ENCODE measurements at places on chromosomes 4 and X.

DNA sequence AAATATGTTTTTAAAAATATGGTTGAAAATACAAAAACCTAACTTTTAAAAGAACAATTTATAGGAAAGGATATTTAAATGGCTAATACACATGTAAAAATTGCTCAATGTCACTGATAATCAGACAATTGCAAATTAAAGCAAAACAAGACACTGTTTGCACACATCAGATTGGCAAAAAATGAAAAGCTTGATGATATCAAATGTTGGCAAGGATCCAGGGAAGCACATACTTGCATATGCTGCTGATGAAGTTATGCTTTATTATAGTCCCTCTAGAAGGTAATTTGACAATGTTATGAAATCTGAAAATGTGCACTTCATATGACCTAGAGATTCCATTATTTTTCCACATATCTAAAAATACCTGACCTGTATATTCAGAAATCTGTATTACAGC is 45.7 kb upstream of the EPGN start:
- no peak for DNase-seq

DNA sequence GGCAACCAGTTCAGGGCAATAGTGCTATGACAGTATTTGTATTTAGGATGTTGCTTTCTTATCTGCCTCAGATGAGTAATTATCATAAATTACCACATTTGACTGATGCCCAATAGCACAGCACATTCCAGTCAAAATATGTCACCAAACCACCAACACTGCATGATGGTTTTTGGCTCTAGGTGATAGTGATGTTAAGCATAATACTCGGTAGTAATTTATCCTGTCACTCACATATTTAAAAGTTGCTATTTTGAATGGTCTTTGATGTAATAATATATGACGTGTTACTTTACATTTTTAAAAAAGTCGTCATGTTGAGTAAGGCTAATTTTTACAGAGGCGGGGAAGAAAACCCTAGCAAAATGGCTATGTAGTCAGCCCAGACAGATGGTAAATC is 42.5 kb downstream of the UNC5C start:
- DNase-seq = no peak

DNA sequence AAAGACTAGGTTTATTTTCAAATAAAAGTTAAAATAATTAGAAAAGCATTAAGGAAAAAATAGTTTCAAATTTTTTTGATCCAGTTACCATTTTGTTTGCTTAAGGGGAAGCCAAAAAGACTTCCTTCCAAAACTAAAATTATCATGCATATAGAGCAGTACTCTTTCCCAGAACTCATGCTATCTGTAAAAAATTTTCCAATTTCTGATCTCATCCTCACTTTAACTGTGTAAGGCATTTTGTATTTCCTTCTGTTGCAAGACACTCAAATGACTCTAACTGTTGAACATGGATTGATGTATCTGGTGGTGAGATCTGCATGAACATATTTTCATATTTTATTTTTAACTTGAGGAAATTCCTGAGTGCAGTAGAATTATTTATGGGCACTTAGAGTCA is 150.1 kb downstream of the ADAM29 start:
- DNase-seq = no peak

DNA sequence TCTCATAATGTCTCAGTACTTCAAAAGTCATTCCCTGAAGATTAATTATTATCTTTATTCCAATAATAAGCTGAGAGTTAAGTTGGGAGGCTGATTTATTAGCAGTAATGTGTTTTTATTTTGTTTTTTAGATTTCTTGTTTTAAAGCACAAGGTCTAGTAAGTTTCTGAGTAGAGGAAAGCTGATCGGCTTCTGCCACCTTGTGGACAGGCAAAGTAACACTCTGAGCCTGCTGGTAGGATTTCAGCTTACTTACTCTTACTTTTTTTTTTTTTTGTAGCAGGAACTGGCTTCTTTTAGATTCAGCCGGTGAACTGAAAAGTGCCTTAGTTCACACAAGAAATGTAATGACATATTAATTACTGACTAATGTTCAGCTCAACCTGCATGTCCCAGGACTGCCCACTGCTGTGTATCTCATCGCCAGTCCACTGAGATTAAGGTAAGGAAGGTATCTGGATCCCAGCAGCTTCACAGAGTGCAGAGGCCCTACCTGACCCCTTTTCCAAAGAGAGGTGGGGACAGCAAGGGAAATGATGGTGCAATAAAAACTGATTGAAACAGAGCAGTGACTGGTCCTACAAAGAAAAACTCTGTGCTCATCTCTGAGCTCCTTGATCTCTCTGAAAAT is 126.5 kb downstream of the ADGRA3 start:
- peak; percentile 58 for DNase-seq

DNA sequence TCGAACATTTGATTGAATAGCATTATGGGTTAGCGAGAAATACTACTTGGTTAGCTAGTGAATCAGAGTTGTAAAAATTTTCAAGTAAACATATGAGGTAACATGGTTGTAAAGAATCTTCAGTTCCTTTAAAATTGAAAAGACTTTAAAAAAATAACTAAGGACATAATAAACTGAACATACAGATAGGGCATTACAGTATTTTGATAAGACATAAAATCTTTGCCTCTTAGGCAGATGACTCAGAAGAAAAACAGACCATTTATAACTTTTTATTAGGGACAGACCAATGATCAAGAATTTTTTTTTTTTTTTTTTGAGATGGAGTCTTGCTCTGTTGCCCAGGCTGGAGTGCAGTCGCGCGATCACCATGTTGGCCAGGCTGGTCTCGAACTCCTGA is 43.1 kb downstream of the PNMA5 start:
- DNase-seq = no peak

DNA sequence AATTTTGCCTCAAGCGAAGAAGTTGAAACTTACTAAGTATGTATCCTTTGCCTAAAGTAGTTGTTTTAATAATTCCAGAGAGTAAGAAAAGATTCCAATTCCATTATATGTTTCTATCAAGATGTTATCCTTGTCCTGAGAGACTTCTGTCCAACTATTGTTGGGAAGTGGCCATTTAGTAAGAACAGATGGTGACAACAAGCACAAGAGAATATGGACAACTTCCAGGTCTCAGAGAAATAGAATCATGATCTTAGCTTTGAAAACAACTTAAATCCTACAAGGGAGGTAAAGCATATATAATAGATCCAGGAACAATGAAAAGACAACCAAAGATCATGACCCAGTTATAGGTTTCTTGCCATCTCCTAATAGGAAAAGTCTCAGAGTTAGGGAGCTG is 486.6 kb upstream of the PCDH10 start:
- no peak for DNase-seq

GRCh38 chrX:8748855-8749254 is 16.9 kb upstream of the ANOS1 start:
- DNase-seq = no peak

All from kidney (tissue), 22 donors.